ENCODE measurements at places on chromosomes 2 and 18.
A peak's percentile ranks its signal among the peaks of the same experiment; 100 is the strongest.

DNA sequence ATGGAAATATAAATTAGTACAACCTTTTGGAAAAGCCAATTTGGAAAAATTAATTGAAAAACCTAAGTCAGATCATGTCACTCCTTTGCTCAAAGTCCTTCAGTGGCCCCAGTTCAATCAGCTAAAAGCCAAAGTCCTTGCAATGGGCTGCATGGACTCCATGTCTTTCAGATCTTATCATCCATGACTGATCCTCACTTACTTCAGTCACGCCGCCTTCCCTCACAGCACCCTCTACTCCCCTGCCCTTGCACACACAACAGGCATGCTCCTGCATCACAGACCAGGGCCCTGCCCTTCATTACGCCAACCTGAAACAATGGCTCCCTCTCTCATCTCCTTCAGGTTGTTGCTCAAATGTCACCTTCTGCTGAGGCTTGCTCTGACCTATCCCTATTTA lies 15.6 kb downstream of the KANSL3 start:
- no peak for DNase-seq

DNA sequence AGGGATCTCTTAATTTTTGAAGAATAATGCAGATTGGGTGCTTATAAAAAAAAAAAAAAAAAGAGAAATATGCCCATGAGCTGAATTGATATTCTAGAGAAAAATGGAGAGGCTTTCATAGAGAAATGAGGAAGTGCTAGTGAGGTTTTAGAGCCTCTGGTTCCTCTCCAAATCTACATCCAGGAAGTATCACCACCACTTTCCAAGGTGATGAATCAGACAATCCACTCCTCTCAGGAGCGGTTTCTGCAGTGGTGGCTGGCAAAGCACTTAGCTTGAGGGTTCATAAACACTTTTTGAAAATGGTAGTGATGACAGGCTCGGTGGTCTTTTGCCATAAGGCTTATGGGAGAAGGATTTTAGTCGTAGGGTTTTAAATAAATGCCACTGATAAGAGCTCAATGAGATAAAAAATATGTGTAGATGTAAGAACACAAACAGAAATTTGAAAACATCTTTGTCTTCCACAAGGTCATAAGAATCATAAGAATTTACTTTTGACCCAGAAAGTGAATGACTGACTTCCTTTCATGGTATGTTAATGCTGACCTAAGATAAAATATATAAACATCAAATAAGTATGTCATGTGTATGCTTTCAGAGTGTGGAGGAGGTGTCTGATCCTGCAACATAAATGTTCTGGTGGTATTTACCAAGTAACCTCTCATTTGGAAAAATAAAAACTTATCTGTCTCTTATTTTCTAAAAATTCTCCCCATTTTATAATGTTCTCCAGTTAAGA lies 42.1 kb upstream of the DSG1 start:
- DNase-seq: no peak

DNA sequence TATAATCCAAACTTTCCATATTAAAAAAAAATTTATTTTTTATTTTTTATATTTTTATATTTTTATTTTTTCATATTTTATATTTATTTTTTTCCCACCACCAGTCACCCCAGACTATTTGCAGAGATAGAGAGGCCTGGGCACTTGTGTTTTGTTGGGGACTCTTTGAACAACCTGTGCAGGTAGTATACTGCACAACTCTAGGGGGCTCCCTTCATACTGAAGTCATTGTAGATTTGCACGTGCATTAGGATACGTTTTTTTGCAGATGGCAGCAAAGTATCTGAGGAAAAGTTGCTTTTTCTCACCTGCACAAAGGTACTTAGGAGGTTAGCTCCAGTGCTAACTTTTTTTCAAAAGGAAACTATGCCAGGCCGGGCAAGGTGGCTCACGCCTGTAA lies 73.9 kb upstream of the TANC1 start:
- DNase-seq: no peak

- no peak for DNase-seq
These were observed 24.2 kb upstream of the SPR start for GRCh38 chr2:72863046-72863445.

DNA sequence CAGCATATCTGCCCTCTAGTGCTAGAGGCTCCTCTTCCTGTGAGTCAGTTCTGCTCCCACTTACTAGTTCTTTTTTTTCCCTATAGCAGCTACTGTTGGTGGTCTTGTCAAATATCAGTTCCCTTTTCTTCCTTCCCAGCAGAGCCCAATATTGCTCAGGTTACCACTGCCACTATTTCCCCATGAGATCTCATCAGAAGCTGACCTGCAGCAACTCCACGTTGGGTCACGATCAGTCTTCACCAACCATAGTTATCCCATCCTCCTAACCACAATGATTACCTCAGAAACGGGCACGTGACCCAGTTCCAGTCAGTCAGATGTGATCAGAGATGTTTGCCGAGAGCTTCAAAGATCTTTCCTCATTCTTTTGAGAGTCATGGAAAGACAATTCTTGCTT lies 59.7 kb upstream of the CAPN13 start:
- no peak for DNase-seq

GRCh38 chr2:15334644-15335326 lies 226.3 kb downstream of the NBAS start:
- DNase-seq: peak; percentile 88

GRCh38 chr2:17869128-17869527 lies 9.3 kb upstream of the KCNS3 start:
- DNase-seq: no peak

GRCh38 chr2:47520302-47520630 lies 117.3 kb downstream of the MSH2 start:
- DNase-seq: no peak

DNA sequence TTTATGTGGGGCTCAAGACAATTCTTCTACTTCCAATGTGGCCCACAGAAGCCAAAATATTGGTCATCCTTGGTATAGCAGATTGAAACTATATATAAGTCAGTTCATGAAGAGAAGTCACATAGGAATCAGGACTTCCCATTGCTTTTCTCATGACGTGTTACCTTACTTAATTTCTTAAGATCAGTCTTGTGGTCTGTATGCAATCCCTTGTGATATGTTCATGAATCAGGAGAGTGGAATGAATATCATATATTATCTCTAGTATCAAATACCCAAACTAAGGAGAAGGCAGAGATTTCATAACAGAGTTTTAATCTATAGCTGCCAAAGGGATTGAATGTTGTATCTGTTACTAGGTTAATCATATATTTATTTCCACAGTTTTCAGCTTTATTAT lies 1390.4 kb downstream of the SUCLG1 start:
- no peak for DNase-seq

DNA sequence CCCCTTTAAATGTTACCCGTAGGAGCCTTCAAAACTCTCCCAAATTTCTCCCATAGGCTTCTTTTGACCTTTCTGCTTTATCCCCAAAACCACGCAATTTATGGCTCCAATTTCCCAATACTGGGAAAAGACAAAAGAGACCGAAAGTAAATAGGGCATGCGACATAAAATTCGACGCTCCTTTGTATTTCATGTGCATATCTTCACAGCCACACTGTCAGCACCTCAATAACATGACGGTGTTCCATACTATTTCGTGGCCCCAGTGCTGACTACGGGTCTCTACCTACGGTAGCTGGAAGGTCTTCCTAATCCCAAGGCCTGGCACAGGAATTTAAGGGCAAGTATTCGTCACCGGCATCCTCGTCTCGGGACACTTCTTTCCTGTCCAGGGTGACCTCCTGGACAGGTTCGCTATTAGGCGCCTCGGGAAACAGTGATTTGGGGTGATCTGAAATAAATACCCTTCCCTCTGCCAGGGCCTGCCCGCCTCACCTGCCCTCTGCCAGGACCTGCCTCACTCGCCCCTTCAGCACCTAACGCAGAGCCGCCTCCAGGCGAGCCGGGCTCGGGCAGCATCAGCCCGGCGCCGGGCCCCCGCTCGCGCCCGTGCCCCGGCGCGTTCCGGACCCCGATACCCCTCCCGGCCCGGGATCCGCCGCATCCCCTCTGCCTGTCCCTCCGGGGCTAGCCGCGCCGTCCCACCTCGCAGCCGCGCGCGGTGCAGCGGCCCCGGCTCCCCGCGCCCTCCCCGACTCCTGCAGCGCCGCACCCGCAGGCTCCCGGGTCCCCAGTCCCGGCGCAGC lies 680 bp downstream of the DTNB start:
- DNase-seq: no peak

- no peak for DNase-seq
These were observed 15.8 kb downstream of the TSHZ1 start for GRCh38 chr18:75226286-75226955.

- DNase-seq: no peak
These were observed 22.2 kb upstream of the ASNSD1 start for GRCh38 chr2:189639007-189639609.
